A549 treated with Hydrocortisone at 1 μM for 4 hours (cell line): ENCODE measurements at places on chromosomes 7 and 10. TPM values are rescaled to one million over a fixed set of nuclear protein-coding genes. Genes with fewer than 3 reads are reported as not detected.

The ABCB4 gene
- total RNA-seq: not detected in 5 replicates

The CRYGN gene
- not detected in 5 replicates for total RNA-seq

The PIP4K2A gene
- total RNA-seq: 16.8 to 32.1 TPM (median 20.3 TPM) in 5 replicates

The IL6 gene
- 0.80 to 1.9 TPM (median 1.1 TPM) in 5 replicates for total RNA-seq

The CACNB2 gene
- not detected in 5 replicates for total RNA-seq

The GRID2IP gene
- 0.02 TPM in 1 of 5 replicates, not detected in the others for total RNA-seq

The HOXA10 gene
- 5.4 to 7.8 TPM (median 6.3 TPM) in 5 replicates for total RNA-seq
